MCF 10A (cell line): ENCODE measurements at places on chromosomes 11 and 22.
A peak's percentile ranks its signal among the peaks of the same experiment; 100 is the strongest.

DNA sequence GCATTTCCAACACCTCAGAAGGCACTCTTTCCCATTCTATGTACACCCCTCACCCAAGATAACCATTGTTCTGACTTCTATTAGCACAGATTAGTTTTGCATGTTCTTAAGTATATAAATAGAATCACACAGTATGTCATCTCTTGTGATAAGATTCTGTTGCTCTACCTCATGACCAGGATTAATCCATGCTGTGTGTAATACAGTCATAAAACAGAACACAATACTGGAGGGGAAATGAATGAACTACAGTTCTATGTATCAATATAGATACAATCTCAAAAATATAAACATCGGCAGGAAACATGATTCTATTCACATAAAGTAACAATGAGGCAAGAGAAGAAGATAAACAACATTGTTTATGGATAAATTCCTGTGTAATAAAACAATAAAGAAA, 151.5 kb downstream of the ATG16L2 start:
- H3K4me1 ChIP-seq = peaks cover 10% of the 10 kb centered on the region
- DNase-seq = no peak
- H3K27ac ChIP-seq = no peak overlapping the region
- H3K36me3 ChIP-seq = peaks cover 6% of the 10 kb centered on the region
- H3K4me3 ChIP-seq = no peak overlapping the region

- no peaks in the 10 kb centered on the region for H3K27me3 ChIP-seq
- H3K36me3 ChIP-seq = no peaks in the 10 kb centered on the region
- no peak overlapping the region for H3K27ac ChIP-seq
Measured at GRCh38 chr22:35643991-35644390, 4.3 kb upstream of the APOL6 start.

- H3K4me3 ChIP-seq = peak overlapping the region; percentile 65
- H3K36me3 ChIP-seq = peaks cover 6% of the 10 kb centered on the region
- H3K4me1 ChIP-seq = peaks cover 51% of the 10 kb centered on the region
Measured at GRCh38 chr22:40041366-40042137, 46.8 kb downstream of the FAM83F start.

- H3K36me3 ChIP-seq = peaks cover 6% of the 10 kb centered on the region
- no peaks in the 10 kb centered on the region for H3K27me3 ChIP-seq
- H3K4me1 ChIP-seq = no peaks in the 10 kb centered on the region
- H3K4me3 ChIP-seq = no peak overlapping the region
- DNase-seq = no peak
Measured at GRCh38 chr11:131790586-131790985, 420.2 kb downstream of the NTM start.

DNA sequence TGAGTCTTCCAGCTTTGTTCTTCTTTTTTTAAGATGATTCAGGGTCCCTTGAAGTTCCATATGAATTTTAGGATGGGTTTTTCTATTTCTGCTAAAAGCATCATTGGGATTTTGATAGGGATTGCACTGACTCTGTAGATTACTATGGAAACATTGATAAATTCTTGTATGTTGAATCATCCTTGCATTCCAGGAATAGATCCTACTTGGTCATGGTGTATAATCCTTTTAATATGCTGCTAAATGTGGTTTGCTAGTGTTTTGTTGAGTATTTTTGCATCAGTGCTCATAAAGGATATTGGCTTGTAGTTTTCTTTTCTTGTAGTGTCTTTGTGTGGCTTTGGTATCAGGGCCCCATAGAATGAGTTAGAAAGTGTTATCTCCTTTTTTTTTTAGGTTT, 34.9 kb upstream of the PHOX2A start:
- H3K4me1 ChIP-seq = peaks cover 9% of the 10 kb centered on the region
- no peak overlapping the region for H3K27ac ChIP-seq

- H3K27ac ChIP-seq = no peak overlapping the region
- H3K36me3 ChIP-seq = no peaks in the 10 kb centered on the region
- H3K4me1 ChIP-seq = no peaks in the 10 kb centered on the region
- peaks cover 75% of the 10 kb centered on the region for H3K27me3 ChIP-seq
Measured at GRCh38 chr11:6721343-6721742, 38.2 kb upstream of the MRPL17 start.

- H3K4me1 ChIP-seq = peaks cover 6% of the 10 kb centered on the region
- H3K36me3 ChIP-seq = no peaks in the 10 kb centered on the region
- H3K27ac ChIP-seq = no peak overlapping the region
- no peak overlapping the region for H3K4me3 ChIP-seq
- DNase-seq = no peak
- no peaks in the 10 kb centered on the region for H3K27me3 ChIP-seq
Measured at GRCh38 chr11:113174882-113175281, 139.5 kb upstream of the TTC12 start.

- no peak overlapping the region for H3K4me3 ChIP-seq
- no peak for DNase-seq
- no peak overlapping the region for H3K27ac ChIP-seq
- peaks cover 6% of the 10 kb centered on the region for H3K36me3 ChIP-seq
- H3K4me1 ChIP-seq = peaks cover 6% of the 10 kb centered on the region
Measured at GRCh38 chr22:26524870-26525269, 12.6 kb upstream of the TFIP11 start.

- peaks cover 26% of the 10 kb centered on the region for H3K27me3 ChIP-seq
- DNase-seq = no peak
- no peaks in the 10 kb centered on the region for H3K36me3 ChIP-seq
- no peak overlapping the region for H3K27ac ChIP-seq
- H3K4me1 ChIP-seq = no peaks in the 10 kb centered on the region
- H3K4me3 ChIP-seq = no peak overlapping the region
Measured at GRCh38 chr11:4576880-4577279, 4.7 kb upstream of the OR52I2 start.

- peaks cover 34% of the 10 kb centered on the region for H3K36me3 ChIP-seq
- H3K4me1 ChIP-seq = peaks cover 17% of the 10 kb centered on the region
- DNase-seq = peak; percentile 22
- H3K27ac ChIP-seq = peak overlapping the region; percentile 89
- no peaks in the 10 kb centered on the region for H3K27me3 ChIP-seq
- H3K4me3 ChIP-seq = peak overlapping the region; percentile 93
Measured at GRCh38 chr11:78138694-78139421, 568 bp downstream of the ALG8 start.

DNA sequence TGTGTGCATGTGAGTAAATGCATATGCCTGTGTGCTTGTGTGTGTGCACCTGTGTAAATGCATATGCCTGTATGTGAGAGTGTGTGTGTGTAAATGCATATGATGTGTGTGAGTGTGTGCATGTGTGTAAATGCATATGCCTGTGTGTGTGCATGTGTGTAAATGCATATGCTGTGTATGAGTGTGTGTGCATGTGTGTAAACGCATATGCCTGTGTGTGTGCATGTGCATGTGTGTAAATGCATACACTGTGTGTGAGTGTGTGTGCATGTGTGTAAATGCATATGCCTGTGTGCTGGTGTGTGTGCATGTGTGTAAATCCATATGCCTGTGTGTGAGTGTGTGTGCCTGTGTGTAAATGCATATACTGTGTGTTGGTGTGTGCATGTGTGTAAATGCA, 37.8 kb downstream of the GGTLC2 start:
- peaks cover 5% of the 10 kb centered on the region for H3K4me1 ChIP-seq
- H3K27me3 ChIP-seq = peaks cover 25% of the 10 kb centered on the region
- no peak overlapping the region for H3K27ac ChIP-seq
- DNase-seq = no peak

- DNase-seq = no peak
- no peak overlapping the region for H3K27ac ChIP-seq
- no peaks in the 10 kb centered on the region for H3K27me3 ChIP-seq
- no peak overlapping the region for H3K4me3 ChIP-seq
Measured at GRCh38 chr11:13666708-13667107, 1.8 kb upstream of the FAR1 start.

- no peaks in the 10 kb centered on the region for H3K27me3 ChIP-seq
- no peaks in the 10 kb centered on the region for H3K36me3 ChIP-seq
- DNase-seq = no peak
- no peaks in the 10 kb centered on the region for H3K4me1 ChIP-seq
- H3K27ac ChIP-seq = no peak overlapping the region
- H3K4me3 ChIP-seq = no peak overlapping the region
Measured at GRCh38 chr22:49571326-49571725, 256.3 kb downstream of the BRD1 start.

- H3K36me3 ChIP-seq = no peaks in the 10 kb centered on the region
- H3K27ac ChIP-seq = no peak overlapping the region
- H3K4me3 ChIP-seq = no peak overlapping the region
- no peak for DNase-seq
Measured at GRCh38 chr11:131909426-131910177, 539.2 kb downstream of the NTM start.

- H3K4me3 ChIP-seq = no peak overlapping the region
- DNase-seq = no peak
- peaks cover 6% of the 10 kb centered on the region for H3K36me3 ChIP-seq
- peaks cover 30% of the 10 kb centered on the region for H3K27me3 ChIP-seq
- no peak overlapping the region for H3K27ac ChIP-seq
Measured at GRCh38 chr11:1648653-1649420, 19.3 kb downstream of the KRTAP5-5 start.

GRCh38 chr11:74279256-74279655, 32.2 kb downstream of the P4HA3 start:
- peaks cover 20% of the 10 kb centered on the region for H3K4me1 ChIP-seq
- no peak for DNase-seq
- H3K4me3 ChIP-seq = no peak overlapping the region
- peak overlapping the region; percentile 55 for H3K27ac ChIP-seq

- no peak overlapping the region for H3K27ac ChIP-seq
- no peaks in the 10 kb centered on the region for H3K36me3 ChIP-seq
- no peak overlapping the region for H3K4me3 ChIP-seq
- DNase-seq = no peak
Measured at GRCh38 chr11:71235719-71236118, 16.7 kb downstream of the SHANK2 start.

DNA sequence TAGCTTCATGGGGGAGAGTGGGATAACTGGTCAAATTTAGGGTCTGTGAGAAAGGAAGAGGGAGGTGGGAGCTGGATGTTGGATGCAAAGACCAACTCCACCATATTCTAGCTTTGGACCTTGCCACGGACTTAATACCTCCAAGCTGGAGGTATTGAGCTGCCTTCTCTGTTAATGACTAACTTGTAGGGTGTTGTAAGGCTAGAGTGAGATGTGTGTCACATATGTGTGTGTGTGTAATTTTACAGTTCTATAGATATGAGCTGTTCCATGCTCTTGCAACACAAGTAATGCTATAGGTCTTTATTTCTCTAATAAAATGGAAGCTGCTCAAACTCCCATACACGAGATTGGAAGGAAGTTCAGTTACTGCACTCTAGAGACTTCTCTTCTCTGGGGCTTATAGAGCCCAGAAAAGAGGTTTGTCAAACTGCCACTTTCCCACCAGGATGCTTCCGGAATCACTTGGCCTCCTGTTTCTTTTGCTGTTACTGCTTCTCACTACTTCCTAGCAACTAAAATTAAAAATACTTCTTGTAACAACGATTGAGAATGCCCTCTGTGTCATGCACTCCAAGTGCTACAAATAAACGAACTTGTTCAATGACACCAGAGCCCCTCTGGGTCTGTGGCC, 16.0 kb upstream of the FJX1 start:
- H3K27me3 ChIP-seq = no peaks in the 10 kb centered on the region
- no peak overlapping the region for H3K27ac ChIP-seq
- no peak for DNase-seq
- H3K4me1 ChIP-seq = peaks cover 12% of the 10 kb centered on the region
- no peaks in the 10 kb centered on the region for H3K36me3 ChIP-seq

DNA sequence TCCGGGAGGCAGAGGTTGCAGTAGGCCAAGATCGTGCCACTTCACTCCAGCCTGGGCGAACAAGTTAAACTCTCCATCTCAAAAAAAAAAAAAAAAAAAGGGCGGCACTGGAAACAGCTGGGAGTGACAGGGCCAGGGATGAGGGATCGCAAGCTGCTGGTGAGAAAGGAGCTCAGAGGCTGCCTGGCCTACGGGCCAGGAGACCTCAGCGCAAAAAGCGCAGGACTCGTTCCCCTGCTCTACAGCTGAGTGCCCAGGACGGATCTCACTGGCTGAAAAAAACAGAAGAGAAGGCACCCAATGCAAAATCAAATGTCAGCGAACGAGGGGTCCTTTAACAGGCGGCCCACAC, 650 bp upstream of the NUP50 start:
- H3K4me1 ChIP-seq = peaks cover 49% of the 10 kb centered on the region
- H3K27ac ChIP-seq = peak overlapping the region; percentile 97
- peak overlapping the region; percentile 91 for H3K4me3 ChIP-seq

- H3K36me3 ChIP-seq = peaks cover 7% of the 10 kb centered on the region
- no peak overlapping the region for H3K27ac ChIP-seq
- no peaks in the 10 kb centered on the region for H3K4me1 ChIP-seq
- H3K27me3 ChIP-seq = peaks cover 89% of the 10 kb centered on the region
Measured at GRCh38 chr11:111162305-111162704, 83.2 kb upstream of the POU2AF2 start.

GRCh38 chr22:26887456-26887855, 230.1 kb downstream of the MIAT start:
- DNase-seq = no peak
- no peak overlapping the region for H3K27ac ChIP-seq
- peaks cover 5% of the 10 kb centered on the region for H3K36me3 ChIP-seq
- peaks cover 18% of the 10 kb centered on the region for H3K27me3 ChIP-seq
- no peak overlapping the region for H3K4me3 ChIP-seq

DNA sequence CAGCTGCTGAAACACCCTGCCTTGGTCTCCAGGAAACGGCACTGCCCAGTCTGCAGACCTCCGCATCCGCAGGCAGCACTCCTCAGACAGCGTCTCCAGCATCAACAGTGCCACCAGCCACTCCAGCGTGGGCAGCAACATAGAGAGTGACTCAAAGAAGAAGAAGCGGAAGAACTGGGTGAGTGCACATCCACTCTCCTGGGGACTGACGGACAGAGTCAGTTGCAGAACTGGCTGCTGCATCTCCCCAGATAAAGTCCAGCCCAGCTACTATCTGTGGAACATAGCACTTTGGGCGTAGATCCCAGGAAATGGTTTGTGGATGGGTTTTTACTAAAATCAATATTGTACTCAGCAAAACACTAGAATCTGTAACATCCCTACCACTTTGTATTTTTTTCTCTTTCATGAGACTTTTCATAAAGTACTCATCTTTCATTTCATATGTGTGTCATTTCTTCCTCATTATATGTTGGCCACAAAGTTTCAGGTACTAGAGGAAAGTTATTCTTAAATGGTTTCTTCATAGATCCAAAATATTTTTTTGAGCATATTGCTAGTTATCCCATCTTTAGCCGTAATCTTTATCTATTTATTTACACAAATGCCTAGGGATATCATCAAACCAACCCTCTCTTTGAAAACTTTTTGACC, 80.1 kb downstream of the DBX1 start:
- H3K4me1 ChIP-seq = peaks cover 6% of the 10 kb centered on the region
- peak overlapping the region; percentile 9 for H3K27ac ChIP-seq
- H3K36me3 ChIP-seq = peaks cover 100% of the 10 kb centered on the region
- no peaks in the 10 kb centered on the region for H3K27me3 ChIP-seq
